ENCODE measurements at places on chromosomes 4 and X. TPM values are rescaled to one million over a fixed set of nuclear protein-coding genes. Genes with fewer than 3 reads are reported as not detected.

- peaks cover 26% of the 10 kb centered on the region for H3K4me1 ChIP-seq
- no peak for DNase-seq
- H3K27ac ChIP-seq = peak overlapping the region; percentile 85
- H3K27me3 ChIP-seq = no peaks in the 10 kb centered on the region
- peak overlapping the region; percentile 48 for H3K4me3 ChIP-seq
- peaks cover 8% of the 10 kb centered on the region for H3K36me3 ChIP-seq
Observed at GRCh38 chr4:3384771-3385710, 56.7 kb upstream of the HGFAC start.

DNA sequence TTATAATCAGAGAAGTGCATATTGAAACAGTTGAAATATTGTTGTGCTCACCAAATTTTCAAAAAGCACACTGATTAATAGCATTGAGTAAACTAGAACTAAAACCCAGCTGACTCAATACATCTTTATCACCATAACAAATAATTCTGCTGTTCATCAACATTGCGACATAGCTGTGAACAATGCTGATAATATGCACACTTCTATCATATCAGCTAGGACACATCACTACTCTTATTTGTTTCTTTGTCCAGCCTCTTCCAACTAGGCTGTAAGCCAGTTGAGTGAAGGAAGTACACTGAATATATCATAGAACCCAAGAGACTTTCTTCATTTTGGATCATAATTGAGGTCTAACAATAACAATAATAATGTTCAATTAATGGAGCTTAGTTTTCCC is 349.7 kb downstream of the IQCM start:
- H3K27me3 ChIP-seq = no peaks in the 10 kb centered on the region
- no peak for DNase-seq
- H3K27ac ChIP-seq = no peak overlapping the region

GRCh38 chrX:132022198-132022966 is 720 bp upstream of the STK26 start:
- H3K27ac ChIP-seq = peak overlapping the region; percentile 86
- H3K4me1 ChIP-seq = peaks cover 18% of the 10 kb centered on the region
- peak overlapping the region; percentile 87 for H3K4me3 ChIP-seq
- H3K27me3 ChIP-seq = no peaks in the 10 kb centered on the region
- peaks cover 3% of the 10 kb centered on the region for H3K36me3 ChIP-seq

- H3K4me1 ChIP-seq = no peaks in the 10 kb centered on the region
- no peak overlapping the region for H3K27ac ChIP-seq
- no peak overlapping the region for H3K4me3 ChIP-seq
- no peak for DNase-seq
- H3K36me3 ChIP-seq = no peaks in the 10 kb centered on the region
Observed at GRCh38 chrX:74160816-74161215, 143.2 kb upstream of the ZCCHC13 start.

- H3K4me3 ChIP-seq = no peak overlapping the region
- no peaks in the 10 kb centered on the region for H3K36me3 ChIP-seq
- H3K4me1 ChIP-seq = no peaks in the 10 kb centered on the region
- peaks cover 5% of the 10 kb centered on the region for H3K27me3 ChIP-seq
- H3K27ac ChIP-seq = no peak overlapping the region
Observed at GRCh38 chr4:151538963-151539362, 130.0 kb downstream of the FHIP1A start.

DNA sequence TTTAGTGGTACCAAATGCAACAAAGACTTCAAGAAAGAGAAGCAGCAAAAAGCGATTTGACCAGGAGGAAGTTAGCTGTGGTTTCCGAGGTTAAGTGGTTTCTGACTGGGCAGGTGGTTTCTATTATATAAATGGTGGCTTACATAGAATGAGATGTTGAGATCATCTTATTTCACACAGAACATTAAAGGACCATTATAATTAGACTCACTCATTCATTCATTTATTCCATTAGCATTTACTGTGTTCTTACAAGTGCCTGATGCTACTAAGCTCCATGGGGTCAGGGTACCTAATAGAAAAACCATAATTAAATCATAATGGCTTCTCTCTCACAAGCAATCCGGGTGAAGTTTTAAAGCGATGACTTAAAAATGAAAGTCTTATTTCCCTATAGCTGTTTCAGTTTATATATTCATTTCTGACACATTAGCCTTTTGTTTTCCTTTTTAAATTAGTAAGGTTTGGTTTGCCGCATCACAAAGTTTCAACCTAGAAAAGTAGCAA is 10.6 kb downstream of the TSPAN6 start:
- DNase-seq = no peak
- H3K36me3 ChIP-seq = no peaks in the 10 kb centered on the region
- no peak overlapping the region for H3K4me3 ChIP-seq

- no peak for DNase-seq
- H3K27me3 ChIP-seq = no peaks in the 10 kb centered on the region
- H3K27ac ChIP-seq = no peak overlapping the region
- peaks cover 27% of the 10 kb centered on the region for H3K36me3 ChIP-seq
Observed at GRCh38 chrX:1418901-1419544, 27.1 kb upstream of the SLC25A6 start.

GRCh38 chr4:147779451-147779850 is 47.6 kb downstream of the ARHGAP10 start:
- no peaks in the 10 kb centered on the region for H3K27me3 ChIP-seq
- peaks cover 42% of the 10 kb centered on the region for H3K4me1 ChIP-seq
- no peak overlapping the region for H3K4me3 ChIP-seq
- H3K36me3 ChIP-seq = no peaks in the 10 kb centered on the region
- no peak overlapping the region for H3K27ac ChIP-seq

- H3K27me3 ChIP-seq = no peaks in the 10 kb centered on the region
- H3K36me3 ChIP-seq = peaks cover 5% of the 10 kb centered on the region
- no peak for DNase-seq
- no peak overlapping the region for H3K27ac ChIP-seq
Observed at GRCh38 chr4:180949424-180950213, 1293.6 kb upstream of the TENM3 start.

- no peaks in the 10 kb centered on the region for H3K4me1 ChIP-seq
- peaks cover 4% of the 10 kb centered on the region for H3K36me3 ChIP-seq
Observed at GRCh38 chr4:165874072-165874790, 1.2 kb downstream of the TLL1 start.

DNA sequence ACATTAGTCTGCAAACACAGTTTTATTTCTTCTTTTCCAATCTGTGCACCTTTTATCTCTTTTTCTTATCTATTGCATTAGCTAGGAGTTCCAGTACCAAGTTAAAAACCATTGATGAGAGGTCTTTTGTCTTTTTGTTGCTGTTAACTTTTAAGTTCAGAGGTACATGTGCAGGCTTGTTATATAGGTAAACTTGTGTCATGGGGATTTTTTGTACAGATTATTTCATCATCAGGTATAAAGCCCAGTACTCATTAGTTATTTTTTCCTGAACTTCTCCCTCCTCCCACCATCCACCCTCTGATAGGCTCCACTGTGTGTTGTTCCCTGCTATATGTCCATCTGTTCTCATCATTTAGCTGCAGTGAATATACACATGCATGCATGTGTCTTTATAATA is 349.9 kb downstream of the PDHA2 start:
- no peak overlapping the region for H3K27ac ChIP-seq
- peaks cover 4% of the 10 kb centered on the region for H3K4me1 ChIP-seq
- H3K27me3 ChIP-seq = no peaks in the 10 kb centered on the region
- H3K36me3 ChIP-seq = no peaks in the 10 kb centered on the region
- H3K4me3 ChIP-seq = no peak overlapping the region
- DNase-seq = no peak

DNA sequence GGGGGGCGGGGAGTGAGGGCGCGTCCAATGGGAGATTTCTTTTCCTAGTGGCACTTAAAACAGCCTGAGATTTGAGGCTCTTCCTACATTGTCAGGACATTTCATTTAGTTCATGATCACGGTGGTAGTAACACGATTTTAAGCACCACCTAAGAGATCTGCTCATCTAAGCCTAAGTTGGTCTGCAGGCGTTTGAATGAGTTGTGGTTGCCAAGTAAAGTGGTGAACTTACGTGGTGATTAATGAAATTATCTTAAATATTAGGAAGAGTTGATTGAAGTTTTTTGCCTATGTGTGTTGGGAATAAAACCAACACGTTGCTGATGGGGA is 1.1 kb downstream of the HTT start:
- H3K27ac ChIP-seq = peak overlapping the region; percentile 78
- no peaks in the 10 kb centered on the region for H3K36me3 ChIP-seq
- H3K4me1 ChIP-seq = peaks cover 30% of the 10 kb centered on the region
- no peak for DNase-seq
- H3K27me3 ChIP-seq = no peaks in the 10 kb centered on the region
- H3K4me3 ChIP-seq = peak overlapping the region; percentile 84

GRCh38 chr4:174152717-174153466 is 130.6 kb downstream of the FBXO8 start:
- no peak overlapping the region for H3K27ac ChIP-seq
- H3K4me3 ChIP-seq = no peak overlapping the region
- DNase-seq = no peak
- H3K36me3 ChIP-seq = no peaks in the 10 kb centered on the region
- H3K27me3 ChIP-seq = peaks cover 8% of the 10 kb centered on the region
- no peaks in the 10 kb centered on the region for H3K4me1 ChIP-seq

DNA sequence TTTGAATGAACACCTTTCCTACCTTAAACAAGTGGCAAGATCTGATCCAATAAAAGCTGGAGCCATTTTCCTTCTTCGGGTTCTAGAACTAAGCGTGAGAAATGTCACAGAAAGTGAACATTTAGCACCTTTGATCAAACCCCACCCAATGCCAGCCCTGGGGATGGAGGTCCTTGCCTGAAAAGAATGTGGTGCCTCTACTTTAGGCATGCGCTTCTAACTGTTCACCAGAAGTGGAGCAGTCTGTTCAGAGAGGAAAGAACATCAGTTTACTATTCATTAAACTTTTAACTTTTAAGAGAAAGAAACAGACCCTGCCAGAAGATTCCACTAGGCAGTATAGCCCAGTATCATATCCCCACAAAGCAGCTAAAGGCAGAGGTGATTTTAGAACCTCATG is 75.9 kb downstream of the INTS12 start:
- no peaks in the 10 kb centered on the region for H3K36me3 ChIP-seq
- no peak overlapping the region for H3K27ac ChIP-seq

- H3K27me3 ChIP-seq = peaks cover 48% of the 10 kb centered on the region
- no peaks in the 10 kb centered on the region for H3K36me3 ChIP-seq
- DNase-seq = no peak
- no peak overlapping the region for H3K27ac ChIP-seq
- H3K4me1 ChIP-seq = no peaks in the 10 kb centered on the region
Observed at GRCh38 chr4:121791481-121791880, 9.6 kb upstream of the EXOSC9 start.

GRCh38 chr4:31005037-31005436 is 284.9 kb downstream of the PCDH7 start:
- H3K36me3 ChIP-seq = peaks cover 7% of the 10 kb centered on the region
- no peaks in the 10 kb centered on the region for H3K27me3 ChIP-seq
- H3K27ac ChIP-seq = no peak overlapping the region
- H3K4me3 ChIP-seq = no peak overlapping the region

DNA sequence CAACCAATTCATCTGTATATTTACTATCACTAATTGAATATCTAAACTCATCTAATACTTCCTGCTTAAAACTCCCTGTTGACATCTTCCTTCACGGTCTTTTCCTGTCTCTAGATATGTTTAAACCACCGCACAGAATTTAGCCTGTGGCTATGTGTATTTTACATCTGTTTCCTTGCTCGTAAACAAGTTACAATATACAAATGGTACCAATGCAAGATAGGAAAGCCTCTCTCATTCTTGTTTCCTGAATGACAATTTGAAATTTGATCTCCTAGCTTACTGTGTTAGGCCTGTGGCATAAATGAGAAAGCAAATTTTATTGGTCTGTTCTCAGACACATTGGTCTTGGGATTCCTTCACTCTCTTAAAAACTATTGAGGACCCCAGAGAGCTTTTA is 89.7 kb upstream of the PCDH7 start:
- peaks cover 5% of the 10 kb centered on the region for H3K36me3 ChIP-seq
- no peaks in the 10 kb centered on the region for H3K27me3 ChIP-seq
- H3K4me3 ChIP-seq = no peak overlapping the region
- H3K4me1 ChIP-seq = no peaks in the 10 kb centered on the region
- DNase-seq = no peak

- H3K4me3 ChIP-seq = no peak overlapping the region
- DNase-seq = no peak
- H3K4me1 ChIP-seq = peaks cover 5% of the 10 kb centered on the region
- H3K27me3 ChIP-seq = peaks cover 20% of the 10 kb centered on the region
Observed at GRCh38 chr4:56255820-56256219, 131.5 kb downstream of the AASDH start.

DNA sequence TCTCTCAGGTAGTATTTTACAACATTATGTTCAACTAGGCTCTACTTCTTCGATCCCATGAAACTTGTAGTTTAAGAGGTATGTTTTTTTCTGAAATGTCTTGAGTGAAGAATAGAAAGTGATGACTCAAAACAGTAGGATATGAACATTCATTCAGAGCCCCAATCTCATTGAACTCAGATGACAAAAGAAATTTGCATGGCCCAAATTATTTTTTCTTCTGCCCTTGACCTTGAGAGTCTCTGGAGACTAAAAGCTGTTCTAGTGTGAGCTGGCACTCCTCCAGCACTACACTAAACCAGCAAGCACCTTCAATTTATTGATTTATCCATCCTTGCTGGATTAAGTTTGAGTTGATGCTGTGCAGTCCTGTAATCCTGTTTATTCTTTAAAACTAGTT is 4.0 kb downstream of the DCLK2 start:
- H3K27me3 ChIP-seq = peaks cover 14% of the 10 kb centered on the region
- H3K27ac ChIP-seq = no peak overlapping the region
- no peak overlapping the region for H3K4me3 ChIP-seq
- no peaks in the 10 kb centered on the region for H3K4me1 ChIP-seq
- no peak for DNase-seq

DNA sequence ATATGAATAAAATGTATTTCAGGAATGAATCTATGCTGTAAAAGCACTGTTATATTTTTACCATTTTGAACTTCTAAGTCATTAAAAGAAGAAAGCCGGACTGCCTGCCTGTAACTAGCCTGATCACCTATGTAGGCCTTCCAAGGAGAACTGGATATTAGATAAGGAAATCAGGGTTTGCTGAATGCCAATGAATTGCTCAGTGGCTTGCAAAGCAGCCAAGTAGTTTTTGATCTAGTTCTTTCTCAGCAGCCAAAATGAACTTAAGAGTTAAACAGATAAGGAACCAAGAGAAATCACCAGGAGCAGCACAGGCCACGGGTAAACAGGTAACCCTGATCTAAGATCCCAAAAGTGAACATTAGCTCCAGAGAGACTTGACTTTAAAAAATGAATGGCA is 3.3 kb downstream of the ANXA5 start:
- H3K36me3 ChIP-seq = no peaks in the 10 kb centered on the region
- H3K27me3 ChIP-seq = peaks cover 24% of the 10 kb centered on the region
- H3K4me1 ChIP-seq = peaks cover 19% of the 10 kb centered on the region

- H3K36me3 ChIP-seq = peaks cover 18% of the 10 kb centered on the region
- no peak overlapping the region for H3K27ac ChIP-seq
- no peak for DNase-seq
- peaks cover 34% of the 10 kb centered on the region for H3K27me3 ChIP-seq
Observed at GRCh38 chr4:46390355-46391058, 579 bp upstream of the GABRA2 start.

- no peak overlapping the region for H3K27ac ChIP-seq
- no peaks in the 10 kb centered on the region for H3K36me3 ChIP-seq
- no peaks in the 10 kb centered on the region for H3K27me3 ChIP-seq
- DNase-seq = no peak
- no peak overlapping the region for H3K4me3 ChIP-seq
Observed at GRCh38 chr4:93396272-93396671, 432.3 kb upstream of the ATOH1 start.

MAGEC1 gene
- total RNA-seq = not detected

GNRHR gene
- total RNA-seq = not detected

IL13RA1 gene
- 0.19 TPM for total RNA-seq

CT45A9 gene
- not detected for total RNA-seq

CRMP1 gene
- total RNA-seq = not detected

PTTG2 gene
- 3.2 TPM for total RNA-seq

PTCHD1 gene
- not detected for total RNA-seq

TRPC5OS gene
- not detected for total RNA-seq

VEGFC gene
- total RNA-seq = not detected

NAA15 gene
- 71.5 TPM for total RNA-seq

C4orf33 gene
- total RNA-seq = 13.4 TPM

Measured in natural killer cell treated with Interleukin-12 subunit alpha and Interleukin-12 subunit beta and Interleukin-15 and Interleukin-18, amount 100 ng/mL, for 72 hours (primary cell).